NCI-H510A treated with DMSO at 0.1 percent for 48 hours (cell line): ENCODE measurements at places on chromosomes 13 and 19.

DNA sequence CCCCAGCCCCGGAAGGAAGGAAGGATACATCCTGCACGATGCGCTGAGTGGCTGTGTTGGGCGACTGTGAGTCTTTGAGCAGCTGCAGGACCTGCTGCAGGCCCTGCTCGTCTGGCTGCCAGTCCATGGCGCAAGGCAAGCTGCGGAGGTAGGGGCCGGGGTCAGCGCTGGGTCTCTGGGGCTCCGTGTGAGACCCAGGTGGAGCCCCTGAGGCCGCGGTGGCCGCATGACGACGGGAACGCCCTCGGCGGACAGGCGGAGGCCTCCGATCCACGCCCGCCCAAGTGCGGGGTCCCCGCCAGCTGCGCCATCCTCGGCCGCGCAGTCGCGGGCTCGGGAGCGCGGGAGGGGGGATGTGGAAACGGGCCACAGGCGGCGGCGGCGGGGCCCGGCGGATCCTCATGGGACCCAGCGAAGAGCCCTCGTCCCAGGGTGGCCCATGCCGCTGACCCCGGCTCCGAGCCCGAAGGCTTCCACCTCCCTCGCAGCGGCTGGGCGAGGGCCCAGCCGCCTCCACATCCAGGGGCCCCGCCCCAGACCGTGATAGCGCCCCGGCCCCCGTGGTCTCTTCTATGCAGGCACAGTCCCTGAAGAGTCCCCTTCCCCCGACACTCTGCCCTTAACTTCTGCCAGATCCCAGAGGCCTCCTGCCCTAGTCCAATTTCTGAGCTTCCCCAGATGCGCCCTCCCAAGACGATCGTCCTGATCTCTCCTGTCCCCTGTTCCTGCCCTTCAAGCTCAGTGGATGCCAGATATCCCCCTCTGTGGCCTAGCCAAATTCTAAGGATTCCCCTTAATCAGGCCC is 2.7 kb downstream of the TNPO2 start:
- DNase-seq = no peak

DNA sequence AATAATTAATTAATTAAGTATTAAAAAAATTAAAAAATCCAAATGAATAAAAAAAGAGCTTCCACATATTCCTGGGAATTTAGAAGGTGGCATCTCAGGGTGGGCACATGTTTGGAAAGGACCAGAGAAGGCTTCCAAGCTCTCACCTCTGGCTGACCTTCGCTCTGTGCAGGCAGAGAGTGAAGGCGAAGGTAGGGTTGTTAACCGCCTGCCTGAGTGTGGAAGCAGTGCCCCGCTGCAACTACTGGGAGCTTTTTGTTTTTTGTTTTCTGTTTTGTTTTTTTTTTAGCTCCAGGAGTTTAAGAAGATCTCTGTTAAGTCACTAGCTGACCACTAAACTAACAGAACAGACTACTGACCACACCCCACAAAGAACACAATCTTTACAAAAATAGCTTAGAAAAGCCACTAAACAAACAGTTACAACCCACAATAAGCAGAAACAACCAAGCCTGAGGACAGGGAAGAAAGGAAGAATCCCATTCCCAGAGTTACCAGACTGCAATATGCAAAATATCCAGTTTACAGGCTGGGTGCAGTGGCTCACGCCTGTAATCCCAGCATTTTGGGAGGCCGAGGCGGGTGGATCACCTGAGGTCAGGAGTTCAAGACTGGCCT is 11.4 kb downstream of the ZNF541 start:
- DNase-seq = no peak

- DNase-seq = no peak
Measured at GRCh38 chr19:33391631-33392249, 18.2 kb downstream of the CEBPG start.

DNA sequence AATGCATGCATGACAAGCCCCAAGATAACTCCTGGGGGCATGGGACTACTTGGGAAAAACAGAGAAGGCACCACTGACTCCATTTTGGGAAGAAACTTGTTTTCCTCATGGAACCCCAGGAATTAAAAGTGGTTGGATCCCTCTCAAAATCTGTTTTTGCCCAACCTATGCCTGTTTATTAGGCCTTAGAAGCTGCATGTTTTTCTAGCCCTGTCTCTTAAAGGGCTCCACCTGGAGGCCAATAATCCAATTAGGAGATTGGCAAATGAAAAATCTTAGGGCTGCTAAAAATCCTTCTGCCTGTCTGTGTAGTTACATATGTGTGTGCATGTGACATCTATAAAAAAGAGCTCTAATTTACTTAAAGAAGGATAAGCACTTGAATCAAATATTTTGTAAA is 26.9 kb downstream of the MED4 start:
- no peak for DNase-seq

DNA sequence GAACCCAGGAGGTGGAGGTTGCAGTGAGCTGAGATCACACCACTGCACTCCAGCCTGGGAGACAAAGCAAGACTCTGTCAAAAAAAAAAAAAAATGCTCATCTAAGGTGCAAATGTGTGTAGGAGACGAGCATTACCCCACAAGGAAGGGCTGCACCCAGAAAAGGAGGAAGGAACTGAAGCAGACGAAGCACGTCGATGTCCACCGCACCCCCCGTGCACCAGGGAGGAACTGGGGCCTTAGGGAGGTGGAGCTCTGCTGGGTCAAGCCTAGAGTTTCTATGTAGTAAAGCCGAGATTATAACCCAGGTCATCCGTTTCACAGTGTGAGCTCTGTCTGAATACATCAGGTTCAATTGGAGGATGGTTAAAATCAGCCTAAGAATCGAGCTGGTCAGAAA is 1.1 kb downstream of the VSTM1 start:
- no peak for DNase-seq

DNA sequence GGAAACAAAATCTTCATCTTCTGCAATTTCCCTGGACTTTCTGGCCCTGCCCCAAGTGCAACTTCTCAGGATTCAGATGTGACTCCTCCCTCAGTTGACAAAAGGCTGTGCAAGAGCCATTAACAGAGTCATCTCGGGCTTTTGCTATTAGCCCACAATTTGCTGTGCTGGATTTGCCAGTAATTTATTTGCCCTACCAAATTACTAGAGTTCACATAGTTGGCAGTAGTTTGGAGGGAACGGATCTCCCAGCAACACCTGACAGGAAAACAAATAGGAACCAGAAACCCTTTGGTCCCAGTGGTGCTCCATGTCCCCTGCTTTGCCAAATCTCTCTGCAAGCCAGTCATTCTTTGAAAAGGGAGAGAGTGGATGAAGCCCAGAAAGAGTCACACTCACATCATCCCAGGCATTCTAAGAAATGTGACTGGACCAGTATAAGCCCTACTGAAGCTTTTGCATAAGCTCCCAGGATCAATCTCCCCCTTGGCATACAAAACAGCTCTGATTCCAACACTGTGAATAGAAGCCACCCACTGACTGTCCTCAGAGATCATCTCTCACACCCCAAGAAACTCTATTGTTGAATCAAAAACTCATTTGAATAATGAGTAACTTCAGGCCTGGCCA is 350.1 kb upstream of the NBEA start:
- DNase-seq = peak; percentile 10

DNA sequence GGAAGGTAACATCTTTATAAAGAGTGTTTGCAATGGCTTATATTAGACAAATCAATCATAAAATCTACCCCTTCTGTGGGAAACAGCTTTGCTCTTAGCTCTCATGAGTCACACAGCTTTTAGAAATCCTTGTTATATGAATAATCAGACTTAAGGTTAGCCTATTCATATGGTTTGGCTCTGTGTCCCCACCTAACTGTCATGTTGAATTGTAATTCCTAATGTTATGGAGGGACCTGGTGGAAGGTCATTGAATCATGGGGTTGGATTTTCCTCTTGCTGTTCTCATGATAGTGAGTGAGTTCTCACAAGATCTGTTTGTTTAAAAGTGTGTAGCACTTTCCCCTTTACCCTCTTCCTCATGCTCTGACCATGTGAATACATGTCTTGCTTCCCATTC is 704.2 kb upstream of the KLHL1 start:
- DNase-seq = no peak

GRCh38 chr19:31670931-31671330 is 321.7 kb upstream of the TSHZ3 start:
- no peak for DNase-seq
